ENCODE measurements at places on chromosomes 4 and X. TPM values are rescaled to one million over a fixed set of nuclear protein-coding genes. Genes with fewer than 3 reads are reported as not detected.

- no peak overlapping the region for H3K27ac ChIP-seq
- H3K36me3 ChIP-seq = no peaks in the 10 kb centered on the region
- H3K4me1 ChIP-seq = no peaks in the 10 kb centered on the region
- no peaks in the 10 kb centered on the region for H3K27me3 ChIP-seq
Measured at GRCh38 chrX:126658447-126658846, 105.8 kb upstream of the DCAF12L1 start.

Gene KCTD8
- not detected for total RNA-seq

- no peak overlapping the region for H3K4me3 ChIP-seq
- H3K27me3 ChIP-seq = no peaks in the 10 kb centered on the region
- DNase-seq = no peak
- H3K27ac ChIP-seq = no peak overlapping the region
- no peaks in the 10 kb centered on the region for H3K36me3 ChIP-seq
- H3K4me1 ChIP-seq = no peaks in the 10 kb centered on the region
Measured at GRCh38 chr4:12126474-12126873, 697.8 kb upstream of the HS3ST1 start.

Gene CTAG1A
- total RNA-seq = not detected

Gene SH3RF1
- 6.5 TPM for total RNA-seq

DNA sequence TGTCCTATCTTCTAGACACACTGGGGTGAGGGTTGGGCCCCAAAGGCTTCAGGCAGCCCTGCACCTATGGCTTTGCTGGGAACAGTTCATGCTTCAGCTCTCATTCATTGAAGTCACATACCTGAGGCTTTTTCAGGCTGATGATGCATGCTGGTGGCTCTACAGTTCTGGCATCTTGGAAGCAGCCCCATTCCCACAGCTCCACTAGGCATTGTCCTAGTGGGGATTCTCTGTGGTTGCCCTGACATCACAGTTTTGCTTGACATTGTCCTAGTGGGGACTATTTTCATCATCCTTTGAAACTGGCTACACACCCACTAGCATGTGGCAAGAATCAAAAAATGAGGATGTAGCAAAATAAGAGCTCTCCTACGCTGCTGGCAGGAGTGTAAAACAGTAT lies 37.7 kb upstream of the C4orf17 start:
- no peak overlapping the region for H3K4me3 ChIP-seq
- no peak for DNase-seq
- no peaks in the 10 kb centered on the region for H3K27me3 ChIP-seq
- H3K36me3 ChIP-seq = no peaks in the 10 kb centered on the region

GRCh38 chr4:119210775-119211174 lies 1.7 kb upstream of the USP53 start:
- H3K27ac ChIP-seq = no peak overlapping the region
- no peaks in the 10 kb centered on the region for H3K27me3 ChIP-seq
- H3K4me3 ChIP-seq = no peak overlapping the region

- peaks cover 1% of the 10 kb centered on the region for H3K36me3 ChIP-seq
- peaks cover 34% of the 10 kb centered on the region for H3K4me1 ChIP-seq
- no peaks in the 10 kb centered on the region for H3K27me3 ChIP-seq
- peak overlapping the region; percentile 21 for H3K27ac ChIP-seq
Measured at GRCh38 chr4:113602646-113603228, 158.8 kb downstream of the CAMK2D start.

Gene TRIM75
- not detected for total RNA-seq

DNA sequence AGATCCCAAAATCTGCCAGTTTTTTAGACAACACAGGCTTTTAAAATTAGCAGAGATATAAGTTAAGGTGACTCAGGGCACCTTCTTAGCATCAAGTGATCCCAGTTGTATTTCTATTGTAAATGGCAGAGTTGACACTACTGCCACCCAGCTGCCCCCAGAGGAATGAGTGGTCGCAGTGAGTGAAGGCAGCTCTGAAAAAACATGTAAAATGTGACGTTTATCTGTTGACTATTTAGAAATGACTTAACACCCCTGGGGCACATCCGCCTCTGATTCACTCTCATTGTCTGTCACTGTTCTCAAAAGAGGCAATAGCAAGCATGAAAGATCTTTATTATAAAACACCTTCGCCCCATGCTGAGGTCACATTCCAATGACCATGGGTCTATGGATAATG lies 592.4 kb downstream of the ACTRT1 start:
- H3K27ac ChIP-seq = no peak overlapping the region
- no peak for DNase-seq
- no peak overlapping the region for H3K4me3 ChIP-seq

Gene HSD17B13
- total RNA-seq = 0.39 TPM

DNA sequence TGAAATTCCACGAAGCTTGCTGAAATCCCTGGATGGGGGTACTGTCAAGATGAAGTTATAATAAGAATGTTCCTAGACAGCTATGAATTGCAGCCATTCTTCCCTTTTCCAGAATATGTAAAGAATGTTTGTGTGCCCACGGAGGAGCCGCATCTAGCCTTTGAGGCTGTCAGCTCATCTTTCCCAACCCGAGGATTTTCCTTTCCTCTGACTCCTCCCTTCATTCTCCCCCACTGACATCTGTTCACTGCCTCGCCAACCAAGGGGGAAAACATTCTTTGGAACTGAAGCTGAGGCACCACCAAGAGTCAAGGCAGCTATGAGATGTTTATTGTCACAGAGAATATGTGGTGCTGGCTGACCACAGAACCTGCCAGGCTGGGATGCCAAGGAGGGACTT lies 8.8 kb downstream of the NHSL2 start:
- H3K4me1 ChIP-seq = no peaks in the 10 kb centered on the region
- H3K36me3 ChIP-seq = no peaks in the 10 kb centered on the region
- DNase-seq = no peak
- H3K27me3 ChIP-seq = no peaks in the 10 kb centered on the region
- H3K27ac ChIP-seq = no peak overlapping the region

GRCh38 chrX:49276671-49277534 lies 7.3 kb downstream of the PPP1R3F start:
- peaks cover 15% of the 10 kb centered on the region for H3K4me1 ChIP-seq
- H3K27me3 ChIP-seq = no peaks in the 10 kb centered on the region
- no peaks in the 10 kb centered on the region for H3K36me3 ChIP-seq
- H3K27ac ChIP-seq = no peak overlapping the region
- no peak for DNase-seq

- no peaks in the 10 kb centered on the region for H3K4me1 ChIP-seq
- no peak overlapping the region for H3K4me3 ChIP-seq
- no peak for DNase-seq
Measured at GRCh38 chr4:52477191-52477780, 181.8 kb downstream of the USP46 start.

DNA sequence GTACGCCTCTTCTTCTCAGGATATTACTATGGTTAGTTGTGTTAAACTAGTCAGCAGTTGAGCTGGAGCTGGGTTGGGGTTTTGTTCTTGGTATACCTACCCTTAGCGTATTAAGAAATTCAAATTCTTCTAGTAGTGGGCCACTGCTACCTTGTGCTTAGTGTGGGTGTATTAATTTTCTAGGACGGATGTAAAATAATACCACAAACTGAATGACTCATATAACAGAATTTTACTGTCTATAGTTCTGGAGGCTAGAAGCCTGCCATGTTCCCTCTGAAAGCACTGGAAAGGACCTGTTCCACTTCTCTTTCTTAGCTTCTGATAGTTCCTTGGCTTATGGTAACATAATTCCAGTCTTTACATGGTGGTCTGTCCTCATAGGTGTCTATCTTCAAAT lies 1274.7 kb downstream of the ADGRL3 start:
- no peak overlapping the region for H3K4me3 ChIP-seq
- H3K4me1 ChIP-seq = no peaks in the 10 kb centered on the region
- H3K27me3 ChIP-seq = no peaks in the 10 kb centered on the region
- no peaks in the 10 kb centered on the region for H3K36me3 ChIP-seq

GRCh38 chr4:67109276-67109675 lies 436.0 kb downstream of the CENPC start:
- no peaks in the 10 kb centered on the region for H3K27me3 ChIP-seq
- H3K4me3 ChIP-seq = no peak overlapping the region
- no peak for DNase-seq
- H3K36me3 ChIP-seq = no peaks in the 10 kb centered on the region

Gene TLR3
- total RNA-seq = 0.10 TPM

Gene DNAJB14
- total RNA-seq = 73.4 TPM

DNA sequence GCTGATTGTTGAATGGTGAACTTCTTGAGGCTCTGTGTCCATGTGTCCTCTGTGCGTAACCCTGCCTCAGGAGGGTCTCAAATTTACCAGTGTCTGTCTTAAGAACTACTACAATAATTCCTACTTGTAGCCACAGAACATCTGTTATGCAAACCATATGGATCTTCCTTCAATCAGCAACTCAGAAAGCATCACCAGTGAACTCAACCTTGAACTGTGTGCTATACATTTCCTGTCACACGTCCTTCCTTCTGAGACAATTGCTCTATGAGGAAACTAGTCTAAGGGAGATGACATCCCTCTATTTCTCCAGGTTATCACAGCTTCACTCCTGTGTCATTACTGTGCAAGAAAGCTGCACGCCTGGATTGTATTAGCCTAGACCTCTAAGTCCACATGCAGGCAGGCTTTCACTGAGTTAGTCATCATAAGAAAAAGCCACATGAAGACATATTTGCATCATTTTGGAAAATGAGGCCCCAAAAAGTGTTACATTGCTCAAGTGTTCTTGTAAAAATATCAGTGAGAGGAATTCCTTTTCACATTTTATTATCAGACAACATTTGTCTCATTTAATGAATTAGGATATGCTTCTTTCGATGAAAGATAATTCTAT lies 157.8 kb downstream of the AFF2 start:
- H3K27me3 ChIP-seq = no peaks in the 10 kb centered on the region
- peak; percentile 3 for DNase-seq

Gene SLC2A9
- 2.1 TPM for total RNA-seq

- H3K27me3 ChIP-seq = no peaks in the 10 kb centered on the region
- H3K27ac ChIP-seq = no peak overlapping the region
- no peaks in the 10 kb centered on the region for H3K36me3 ChIP-seq
- no peak for DNase-seq
Measured at GRCh38 chr4:84366907-84367306, 132.2 kb downstream of the NKX6-1 start.

- H3K36me3 ChIP-seq = no peaks in the 10 kb centered on the region
- H3K4me3 ChIP-seq = no peak overlapping the region
- H3K27ac ChIP-seq = no peak overlapping the region
Measured at GRCh38 chrX:135009838-135010237, 12.5 kb downstream of the RTL8B start.

Gene TEX13C
- total RNA-seq = not detected

Gene CTAG2
- not detected for total RNA-seq

Gene LIN54
- 19.2 TPM for total RNA-seq

Gene SASH3
- 240 TPM for total RNA-seq

Gene SYN1
- total RNA-seq = not detected

- H3K4me3 ChIP-seq = no peak overlapping the region
- no peak overlapping the region for H3K27ac ChIP-seq
- peaks cover 36% of the 10 kb centered on the region for H3K36me3 ChIP-seq
- H3K27me3 ChIP-seq = no peaks in the 10 kb centered on the region
Measured at GRCh38 chr4:87121341-87122065, 98.9 kb downstream of the KLHL8 start.

Gene UGT2B11
- not detected for total RNA-seq

DNA sequence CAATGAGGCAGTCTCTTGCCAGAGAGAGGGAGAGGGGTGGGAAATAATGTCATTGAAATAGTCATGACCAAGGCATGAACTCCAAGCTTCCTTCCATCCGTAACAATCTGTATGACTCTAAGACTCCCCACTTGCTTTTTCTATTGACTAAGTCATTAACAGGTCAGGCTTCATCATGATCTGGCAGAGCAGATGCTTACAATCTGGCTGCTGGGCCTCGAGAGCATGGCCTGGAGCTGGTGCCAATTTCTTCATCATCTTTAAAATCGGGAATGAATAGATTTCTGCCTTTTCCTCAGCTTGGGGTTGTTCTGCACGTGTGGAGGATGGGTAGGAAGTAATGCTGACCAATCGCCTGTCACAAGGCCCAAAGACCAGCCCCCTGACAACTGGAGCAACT lies 280.6 kb upstream of the CLNK start:
- no peak overlapping the region for H3K27ac ChIP-seq
- no peaks in the 10 kb centered on the region for H3K36me3 ChIP-seq
- no peaks in the 10 kb centered on the region for H3K27me3 ChIP-seq
- H3K4me3 ChIP-seq = no peak overlapping the region

GRCh38 chrX:11050013-11050412 lies 61.1 kb upstream of the HCCS start:
- DNase-seq = no peak
- H3K4me1 ChIP-seq = no peaks in the 10 kb centered on the region
- H3K27ac ChIP-seq = no peak overlapping the region
- H3K27me3 ChIP-seq = no peaks in the 10 kb centered on the region
- no peaks in the 10 kb centered on the region for H3K36me3 ChIP-seq

DNA sequence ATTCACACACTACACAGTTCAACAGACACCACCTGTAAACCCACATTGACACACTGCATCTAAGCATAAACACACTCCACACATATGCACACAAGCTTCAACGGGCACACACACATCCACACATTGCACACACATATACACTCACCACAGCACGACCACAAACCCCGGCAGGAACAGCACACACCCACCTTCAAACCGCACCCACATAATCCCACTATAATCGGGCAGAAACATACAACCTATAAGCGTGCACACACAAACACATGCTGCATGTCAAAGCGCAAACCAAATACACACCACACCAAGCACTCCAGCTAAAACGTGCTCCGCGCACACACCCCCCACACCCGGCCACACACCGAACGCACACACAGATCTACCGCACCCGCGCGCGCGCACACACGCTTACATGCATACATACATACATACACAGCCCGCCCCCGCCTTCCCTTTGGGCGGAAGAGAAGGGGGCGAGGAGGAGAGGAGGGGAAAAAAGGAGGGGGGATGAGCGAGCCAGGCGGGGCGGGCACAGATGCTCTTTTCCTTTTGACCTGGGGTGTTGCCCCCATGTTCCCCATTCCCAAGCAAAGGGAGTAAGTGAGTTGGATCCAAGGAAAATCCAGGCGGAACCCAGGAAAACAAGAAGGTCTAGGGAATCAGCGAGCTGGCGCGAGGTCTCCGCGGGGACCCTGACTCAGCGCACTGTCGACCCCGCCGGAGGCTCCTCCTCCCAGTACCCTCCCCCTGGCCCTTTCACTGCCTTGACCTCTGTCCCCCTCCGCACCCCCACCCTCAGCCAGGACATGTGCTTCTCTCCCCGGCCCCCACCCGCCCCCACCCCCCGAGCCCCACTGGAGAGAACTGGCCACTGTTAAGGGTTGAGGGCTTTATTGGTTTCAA lies 9.9 kb downstream of the ARHGAP36 start:
- H3K4me3 ChIP-seq = no peak overlapping the region
- H3K4me1 ChIP-seq = no peaks in the 10 kb centered on the region
- peaks cover 19% of the 10 kb centered on the region for H3K27me3 ChIP-seq
- H3K36me3 ChIP-seq = no peaks in the 10 kb centered on the region
- DNase-seq = no peak

Gene MAPK10
- 3.1 TPM for total RNA-seq

Gene LONRF3
- 1.2 TPM for total RNA-seq

GRCh38 chrX:12949927-12950656 lies 24.8 kb upstream of the TMSB4X start:
- peak; percentile 92 for DNase-seq
- H3K4me1 ChIP-seq = peaks cover 88% of the 10 kb centered on the region

Gene RHOH
- 209 TPM for total RNA-seq

Measured in B cell (primary cell).